ENCODE measurements at places on chromosomes 13 and 19.
A peak's percentile ranks its signal among the peaks of the same experiment; 100 is the strongest.

- DNase-seq = no peak
These were observed 264.6 kb downstream of the NHLRC3 start for GRCh38 chr13:39302820-39303219.

- no peak for DNase-seq
These were observed 88.9 kb upstream of the RNF113B start for GRCh38 chr13:98265692-98266551.

- no peak for DNase-seq
These were observed 134.1 kb downstream of the LACC1 start for GRCh38 chr13:44013758-44014291.

- DNase-seq = no peak
These were observed 698.0 kb downstream of the PCDH9 start for GRCh38 chr13:66532146-66532545.

DNA sequence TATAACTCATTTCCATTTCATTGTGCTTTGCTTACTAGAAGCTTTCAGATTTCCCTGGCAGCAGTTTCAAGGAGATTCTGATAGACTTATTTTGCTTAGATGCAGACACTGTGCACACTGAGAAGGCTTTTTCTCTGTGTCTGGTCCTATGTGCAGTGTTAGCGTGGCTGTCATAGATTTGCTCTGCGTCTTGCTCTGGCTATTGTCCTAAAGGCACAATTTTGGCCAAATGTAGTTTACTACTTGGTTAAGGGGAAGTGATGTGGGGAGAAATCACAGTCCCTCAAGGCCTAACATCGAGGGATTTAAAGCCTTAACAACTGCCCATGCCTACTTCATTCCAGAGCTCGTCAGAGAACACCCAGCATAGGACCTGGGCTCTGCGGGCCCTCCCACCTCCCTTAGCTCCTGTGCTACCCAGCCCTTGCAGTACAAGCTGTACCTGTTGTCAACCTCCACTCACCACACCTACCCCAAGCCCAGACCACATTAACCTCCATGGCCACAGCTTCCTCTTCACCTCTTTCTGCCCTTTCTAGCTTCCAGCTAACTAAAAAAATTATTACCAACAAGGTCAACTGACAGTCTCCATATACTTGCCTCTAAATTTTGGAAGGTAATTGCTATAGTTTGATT lies 38.9 kb upstream of the KATNAL1 start:
- no peak for DNase-seq

GRCh38 chr13:22173610-22174009 lies 502.7 kb downstream of the FGF9 start:
- DNase-seq = no peak

DNA sequence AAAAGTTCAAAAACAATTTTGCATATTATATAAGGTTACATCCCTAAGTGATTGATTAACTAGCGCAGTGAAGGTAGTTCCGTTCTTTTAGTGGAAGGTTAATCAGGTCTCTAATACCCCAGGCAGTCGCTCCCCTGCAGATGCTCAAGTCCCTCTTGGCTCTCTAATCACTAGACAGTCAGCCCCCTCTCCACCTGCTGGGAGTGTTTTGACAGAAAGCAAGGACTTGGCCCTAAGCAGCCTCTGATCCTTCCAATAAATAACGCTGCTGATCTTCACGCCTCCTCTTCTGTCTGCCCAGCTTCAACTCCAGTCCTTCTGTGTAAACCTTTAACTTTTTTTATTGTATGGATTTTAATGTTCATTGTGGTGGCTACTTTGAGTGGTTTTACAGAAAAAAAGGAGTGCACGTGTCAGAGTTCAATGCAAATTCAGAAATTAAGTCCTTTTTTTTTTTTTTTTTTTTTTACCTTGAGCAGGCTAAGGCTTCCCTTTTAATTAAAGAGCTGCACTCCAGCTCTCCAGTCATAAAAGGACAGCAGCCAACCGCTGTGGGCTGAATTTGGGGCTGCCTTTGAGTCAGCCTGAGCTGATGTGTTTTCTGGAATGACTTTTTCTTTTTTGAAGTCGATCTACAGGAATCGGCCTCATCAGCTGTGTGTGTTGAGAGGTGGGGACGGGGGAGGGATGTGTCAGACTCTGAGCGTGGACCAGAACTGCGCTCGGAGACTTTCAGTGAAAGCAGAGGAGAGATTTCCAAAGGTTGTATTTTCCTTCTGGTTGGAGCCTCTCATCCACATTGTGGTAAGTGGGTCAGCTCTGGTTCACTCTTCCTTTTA lies 33.8 kb upstream of the MYO16 start:
- DNase-seq = no peak

DNA sequence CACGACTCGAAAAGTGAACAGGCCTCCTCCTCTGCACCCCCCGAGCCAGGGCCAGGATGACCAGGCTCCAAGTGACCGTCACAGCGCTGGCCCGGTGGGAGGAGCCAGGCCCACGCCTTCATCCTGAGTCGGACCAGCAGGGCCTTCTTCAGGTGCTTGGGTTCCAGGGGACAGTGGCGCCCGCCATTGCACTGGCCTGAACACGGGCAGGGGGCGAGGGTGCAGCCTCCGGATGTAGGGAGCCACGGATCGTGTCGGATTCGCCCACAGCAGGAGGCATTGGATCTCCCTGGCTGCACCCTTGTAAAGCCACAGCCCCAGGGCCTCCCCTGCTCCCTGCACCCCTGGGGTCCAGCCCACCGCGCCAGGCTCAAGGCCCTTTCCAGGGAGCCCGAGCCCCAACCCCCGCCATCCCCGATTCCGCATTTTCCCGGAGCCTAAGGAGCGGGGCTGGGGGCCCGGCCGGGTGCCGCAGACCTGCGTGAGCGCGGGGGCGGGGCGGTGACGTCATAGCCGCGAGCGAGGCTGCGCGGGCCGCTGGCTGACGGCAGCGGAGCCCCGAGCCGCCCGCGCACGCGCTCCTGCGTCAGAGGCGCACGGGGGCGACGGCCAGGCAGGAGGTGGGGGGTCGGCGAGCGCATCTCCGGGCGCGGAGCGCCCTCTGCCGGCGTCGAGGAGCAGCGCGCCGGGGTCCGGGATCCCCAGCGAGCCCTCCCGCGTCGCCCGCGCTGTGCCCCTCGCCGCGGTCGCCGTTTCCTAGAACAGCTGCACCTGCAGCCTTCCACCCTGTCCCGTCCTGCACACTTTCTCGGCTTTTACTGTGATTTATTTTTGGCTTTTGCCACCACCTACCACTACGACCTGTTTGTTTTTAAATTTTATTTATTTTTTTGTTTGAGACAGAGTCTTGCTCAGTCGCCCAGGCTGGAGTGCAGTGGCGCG lies 1.5 kb upstream of the ATP5F1D start:
- peak; percentile 47 for DNase-seq

DNA sequence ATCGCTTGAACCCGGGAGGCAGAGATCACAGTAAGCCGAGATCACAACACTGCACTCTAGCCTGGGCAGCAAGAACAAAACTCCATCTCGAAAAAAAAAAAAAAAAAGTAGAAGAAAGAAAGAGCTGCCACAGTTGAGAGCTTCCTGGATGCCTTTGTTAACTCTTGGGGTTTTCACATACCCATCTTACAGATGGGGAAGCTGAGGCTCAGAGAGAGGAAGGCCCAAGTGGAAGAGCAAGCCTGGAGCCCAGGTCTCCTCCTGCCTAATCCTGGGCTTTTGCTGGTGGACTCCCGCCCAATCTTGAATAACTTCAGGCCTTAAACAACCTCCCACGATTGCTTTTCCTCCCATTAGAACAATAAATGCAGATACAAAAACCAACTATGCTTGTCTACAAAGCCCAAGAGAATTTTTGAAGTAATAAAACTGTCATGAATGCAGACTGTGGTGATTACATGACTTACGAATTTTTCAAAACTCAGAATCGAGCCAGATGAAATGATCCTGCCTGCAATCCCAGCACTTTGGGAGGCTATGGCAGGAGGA lies 41.7 kb downstream of the LTBP4 start:
- DNase-seq = no peak

GRCh38 chr13:49292742-49293486 lies 45.2 kb downstream of the CDADC1 start:
- no peak for DNase-seq
